Progenitor cell of endocrine pancreas (in vitro differentiated cells): ENCODE measurements at places on chromosomes 6 and 20. TPM values are rescaled to one million over a fixed set of nuclear protein-coding genes. Genes with fewer than 3 reads are reported as not detected.

RAET1L gene
- not detected in 2 replicates for total RNA-seq

SLC17A2 gene
- total RNA-seq, result not detected in 2 replicates

PERP gene
- 68.3 and 75.3 TPM in 2 replicates for total RNA-seq

C6orf163 gene
- total RNA-seq, result 5.7 and 7.1 TPM in 2 replicates

WFDC9 gene
- total RNA-seq, result not detected in 2 replicates

TREM2 gene
- not detected in 2 replicates for total RNA-seq

HLA-DRB5 gene
- total RNA-seq, result 0.60 and 0.71 TPM in 2 replicates

DNA sequence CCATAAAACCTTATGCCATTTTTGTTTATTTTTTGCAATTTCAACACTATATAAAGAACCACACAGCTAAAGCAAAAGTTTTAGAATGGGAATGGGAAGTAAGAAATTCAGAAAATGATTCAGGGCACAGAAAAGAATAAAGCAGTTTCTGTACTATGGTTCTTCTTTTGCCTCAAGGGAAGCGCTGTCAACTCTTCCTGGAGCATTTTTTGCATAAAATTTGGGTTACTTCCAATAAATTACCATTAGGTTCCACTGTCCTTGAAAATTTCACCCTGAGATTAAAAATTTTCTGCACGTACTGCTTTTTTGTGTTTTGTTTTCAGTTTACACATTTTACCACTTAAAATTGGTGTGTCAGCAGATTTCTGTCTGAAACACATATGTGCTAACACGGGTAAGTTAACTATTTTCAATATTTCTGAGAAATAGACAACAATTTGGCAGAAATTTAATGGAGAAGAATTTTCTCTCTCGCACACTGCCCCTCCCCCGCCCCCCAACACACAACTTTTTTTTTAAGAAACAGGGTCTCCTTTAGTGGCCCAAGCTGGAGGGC is 79.6 kb downstream of the ADAT2 start:
- no peak for DNase-seq
- H3K4me3 ChIP-seq, result no peak overlapping the region
- H3K27me3 ChIP-seq, result no peaks in the 10 kb centered on the region

DNA sequence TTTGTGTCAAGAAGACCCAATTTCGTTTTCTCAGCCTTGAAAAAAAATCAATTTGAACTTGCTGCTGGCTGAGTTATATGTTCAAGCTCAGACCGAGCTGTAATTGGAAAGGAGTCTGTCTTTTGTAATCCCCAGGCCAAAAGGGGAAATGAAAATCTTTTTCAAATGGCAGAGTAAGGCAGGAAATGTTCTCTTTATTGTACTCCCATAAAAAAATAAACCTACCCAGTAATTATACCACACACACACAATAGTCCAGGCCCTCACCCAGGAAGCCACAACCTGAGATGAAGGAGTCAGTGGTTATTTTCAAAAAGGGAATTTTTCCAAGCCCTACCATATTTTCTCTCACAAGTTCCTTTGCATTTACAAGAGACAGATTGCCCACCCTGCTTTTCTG is 45.3 kb downstream of the CLIC5 start:
- peaks cover 5% of the 10 kb centered on the region for H3K4me1 ChIP-seq
- H3K27me3 ChIP-seq, result no peaks in the 10 kb centered on the region
- peaks cover 6% of the 10 kb centered on the region for H3K36me3 ChIP-seq
- no peak overlapping the region for H3K27ac ChIP-seq

GRCh38 chr6:34859951-34860350 is 27.9 kb downstream of the TAF11 start:
- H3K27me3 ChIP-seq, result no peaks in the 10 kb centered on the region
- no peak for DNase-seq
- H3K4me3 ChIP-seq, result no peak overlapping the region
- H3K36me3 ChIP-seq, result peaks cover 29% of the 10 kb centered on the region
- no peaks in the 10 kb centered on the region for H3K4me1 ChIP-seq

DNA sequence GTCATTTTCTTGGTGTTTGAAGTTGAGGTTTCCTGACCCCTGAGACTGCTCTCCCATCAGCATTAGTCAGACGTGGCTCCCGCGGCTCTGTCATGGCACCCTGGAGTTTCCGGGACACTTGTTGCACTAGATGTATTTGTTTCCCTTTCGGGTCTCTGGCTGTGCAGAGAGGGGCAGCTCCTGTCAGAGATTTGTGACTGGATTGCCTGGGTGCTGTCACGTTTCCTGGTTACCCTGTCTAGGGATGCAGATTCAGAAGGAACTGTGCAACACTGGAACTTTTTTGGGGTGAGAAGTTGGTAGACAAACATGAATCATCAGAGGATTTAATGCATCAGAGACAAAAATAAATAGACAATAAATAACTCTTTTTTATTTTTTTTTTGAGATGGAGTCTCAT is 431.8 kb upstream of the MAN1A1 start:
- no peaks in the 10 kb centered on the region for H3K27me3 ChIP-seq
- no peak overlapping the region for H3K4me3 ChIP-seq
- no peaks in the 10 kb centered on the region for H3K4me1 ChIP-seq

DNA sequence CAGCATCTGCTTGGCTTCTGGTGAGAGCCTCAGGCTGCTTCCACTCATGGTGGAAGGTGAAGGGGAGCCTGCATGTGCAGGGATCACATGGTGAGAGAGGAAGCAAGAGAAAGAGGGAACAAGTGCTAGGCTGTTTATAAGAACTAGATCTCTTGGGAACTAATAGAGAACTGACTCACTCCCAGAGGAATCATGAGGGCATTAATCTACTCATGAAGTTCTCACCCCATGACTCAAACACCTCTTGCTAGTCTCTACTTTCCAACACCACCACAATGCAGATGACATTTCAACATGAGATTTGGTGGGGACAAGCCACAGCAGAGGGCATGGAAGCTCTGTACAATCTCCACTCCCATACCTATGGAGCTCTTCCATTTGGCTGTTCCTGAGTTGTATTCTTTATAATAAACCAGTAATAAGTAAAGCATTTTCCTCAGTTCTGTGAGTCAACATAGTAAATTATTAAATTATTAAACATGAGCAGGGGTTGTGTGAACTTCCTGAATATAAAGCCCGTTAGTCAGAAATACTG is 524.1 kb upstream of the NRSN1 start:
- H3K27ac ChIP-seq, result no peak overlapping the region
- H3K36me3 ChIP-seq, result peaks cover 2% of the 10 kb centered on the region
- H3K4me3 ChIP-seq, result no peak overlapping the region
- H3K27me3 ChIP-seq, result no peaks in the 10 kb centered on the region
- DNase-seq, result no peak

DNA sequence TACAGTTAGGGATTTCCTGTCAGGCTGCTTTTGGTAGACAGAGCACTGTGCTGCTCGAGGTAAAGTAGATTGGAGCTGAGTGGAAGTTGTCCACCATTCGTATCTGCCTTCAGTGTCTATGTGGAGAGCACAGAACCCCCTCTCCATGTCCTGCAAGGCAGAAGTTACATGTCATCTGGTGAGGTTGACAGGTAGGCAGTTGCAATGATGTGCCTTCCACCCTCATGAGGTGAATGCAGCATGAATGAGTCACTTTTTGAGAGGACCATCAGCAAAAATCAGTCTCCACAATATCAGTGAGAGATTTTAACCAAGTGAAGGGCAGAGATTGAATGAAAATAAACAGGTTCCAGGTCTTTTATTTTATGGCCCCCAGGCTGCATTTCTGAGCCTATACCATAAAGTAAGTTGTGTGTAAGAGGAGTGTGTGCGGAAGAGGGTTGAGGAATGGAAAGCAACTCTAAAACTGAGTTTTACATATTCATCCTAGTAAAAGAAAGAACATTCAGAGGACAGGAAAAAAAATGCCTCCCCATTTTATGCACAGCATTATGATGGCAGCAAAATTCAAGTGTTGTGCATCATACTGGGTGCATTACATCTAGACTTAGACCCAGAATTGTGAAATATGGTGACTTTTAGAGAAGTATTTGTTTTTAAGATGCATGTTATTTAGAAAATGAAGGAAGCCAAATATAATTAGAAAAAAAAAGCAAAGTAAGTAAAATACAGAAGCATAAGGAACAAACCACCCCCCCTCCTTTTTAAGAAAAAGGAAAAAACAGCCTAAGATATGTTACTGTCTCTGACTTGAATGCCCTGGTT is 15.8 kb downstream of the TRAPPC3L start:
- no peak for DNase-seq
- no peaks in the 10 kb centered on the region for H3K36me3 ChIP-seq
- peaks cover 3% of the 10 kb centered on the region for H3K27me3 ChIP-seq

DNA sequence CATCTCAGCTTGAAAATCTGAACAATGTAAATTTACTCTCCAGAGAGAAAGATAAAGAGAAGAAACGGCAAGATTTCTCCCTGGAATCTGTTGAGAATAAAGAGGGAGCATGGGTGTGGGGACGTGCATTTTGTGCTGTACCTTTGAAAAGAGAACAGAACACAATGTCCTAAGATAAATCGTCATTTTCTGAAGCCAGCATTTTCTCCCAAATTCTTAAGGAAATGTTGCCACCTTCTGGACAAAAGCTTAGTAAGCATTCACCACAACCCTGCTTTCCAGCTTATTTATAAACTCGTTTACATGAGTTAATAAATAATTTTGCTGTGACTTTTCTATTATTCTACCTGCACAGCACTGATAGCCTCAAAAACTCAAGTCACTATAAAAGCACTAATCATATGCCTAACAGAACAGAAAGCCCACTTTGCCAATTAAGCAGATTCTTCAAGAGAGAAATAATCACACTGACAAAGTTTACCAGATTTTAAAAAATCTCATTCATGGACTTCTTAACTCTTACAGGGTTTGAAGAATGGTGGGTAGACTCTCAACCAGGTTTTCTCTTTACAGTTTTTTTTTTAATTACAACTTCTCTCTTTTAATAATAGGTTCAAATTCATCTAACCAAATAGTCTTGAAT is 155.8 kb downstream of the MBOAT1 start:
- peaks cover 4% of the 10 kb centered on the region for H3K27me3 ChIP-seq
- no peaks in the 10 kb centered on the region for H3K36me3 ChIP-seq
- peak overlapping the region; percentile 31 for H3K27ac ChIP-seq
- H3K4me1 ChIP-seq, result peaks cover 10% of the 10 kb centered on the region
- no peak overlapping the region for H3K4me3 ChIP-seq

DNA sequence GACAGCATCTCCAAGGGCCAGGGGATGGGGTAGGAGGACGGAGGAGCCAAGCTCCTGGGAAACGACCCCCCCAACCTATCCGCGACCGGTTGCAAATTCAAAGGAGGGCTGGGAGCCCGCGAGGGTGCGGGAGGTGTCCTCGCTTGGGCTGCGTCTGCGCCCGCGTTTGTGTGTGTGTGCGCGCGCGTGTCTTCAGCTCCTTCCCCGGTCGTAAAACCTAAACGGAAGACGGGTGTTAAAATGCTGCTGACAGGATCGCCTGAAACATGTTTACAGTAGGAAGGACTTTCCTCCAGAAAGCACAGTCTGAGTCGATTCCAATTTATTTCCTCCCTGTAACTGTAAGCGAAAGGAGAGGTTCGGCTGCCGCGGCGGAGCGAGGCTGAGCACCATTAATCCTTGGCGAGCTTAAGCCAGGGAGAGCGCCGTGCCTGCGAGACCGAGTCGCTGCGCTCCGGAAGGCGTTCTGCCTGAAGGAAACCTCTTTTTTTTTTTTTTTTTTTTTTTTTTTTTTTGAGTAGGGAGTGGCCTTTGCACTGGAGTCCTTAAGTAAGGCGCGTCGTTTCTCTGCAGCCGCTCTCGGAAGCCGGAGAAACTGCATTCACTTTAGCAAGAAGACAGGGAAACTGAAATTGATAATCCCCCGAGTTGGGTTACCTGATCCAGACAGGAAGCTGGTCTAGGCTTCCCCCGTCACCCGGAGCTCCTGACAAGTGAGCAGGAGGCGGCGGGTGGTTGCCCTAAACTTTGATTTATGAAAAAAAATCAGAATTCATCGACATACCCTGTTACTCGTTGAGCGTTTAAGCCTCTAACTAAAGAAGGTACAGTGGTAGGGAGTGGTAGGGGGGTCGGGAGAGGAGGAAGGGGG is 4.8 kb upstream of the SOX4 start:
- H3K27ac ChIP-seq, result peak overlapping the region; percentile 99
- no peaks in the 10 kb centered on the region for H3K27me3 ChIP-seq
- peak; percentile 30 for DNase-seq
- peaks cover 14% of the 10 kb centered on the region for H3K4me1 ChIP-seq
- peak overlapping the region; percentile 83 for H3K4me3 ChIP-seq
- H3K36me3 ChIP-seq, result peaks cover 4% of the 10 kb centered on the region

DNA sequence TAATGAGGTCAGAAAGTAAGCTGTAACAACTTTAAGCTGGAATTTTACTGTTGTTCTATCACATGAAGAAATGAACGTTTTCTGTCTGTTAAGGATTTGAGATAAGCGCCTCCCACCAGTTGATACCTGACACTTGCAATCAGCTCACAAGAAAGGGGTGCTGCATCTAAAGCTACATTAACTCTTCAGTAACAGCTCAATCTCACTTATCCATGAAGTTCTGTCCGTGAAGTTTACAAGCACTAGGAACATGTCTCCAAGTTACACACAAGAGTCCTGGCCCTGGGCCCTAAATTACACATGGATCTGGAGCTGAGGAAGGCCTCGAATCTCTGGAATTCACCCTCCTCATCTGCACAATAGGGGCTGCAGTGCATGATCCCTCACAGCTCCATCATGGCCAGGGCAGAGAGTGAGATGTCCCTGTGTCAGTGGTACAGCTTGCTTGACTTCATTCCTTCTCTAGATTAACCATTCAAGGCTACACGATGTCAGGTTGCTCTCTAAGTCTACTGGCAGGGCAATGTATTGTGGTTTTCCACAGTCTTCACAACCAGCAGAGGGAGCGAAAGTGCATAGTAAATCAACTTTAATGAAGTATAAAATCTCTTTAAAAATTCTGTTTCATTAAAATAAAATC is 182.4 kb upstream of the MCHR2 start:
- no peaks in the 10 kb centered on the region for H3K36me3 ChIP-seq
- no peaks in the 10 kb centered on the region for H3K27me3 ChIP-seq
- peaks cover 23% of the 10 kb centered on the region for H3K4me1 ChIP-seq
- DNase-seq, result no peak
- H3K27ac ChIP-seq, result no peak overlapping the region

GRCh38 chr6:110322874-110323242 is 35.3 kb downstream of the METTL24 start:
- peak overlapping the region; percentile 24 for H3K4me3 ChIP-seq
- H3K4me1 ChIP-seq, result peaks cover 51% of the 10 kb centered on the region
- H3K27me3 ChIP-seq, result peaks cover 12% of the 10 kb centered on the region
- DNase-seq, result no peak
- peak overlapping the region; percentile 83 for H3K27ac ChIP-seq
- H3K36me3 ChIP-seq, result peaks cover 4% of the 10 kb centered on the region

DNA sequence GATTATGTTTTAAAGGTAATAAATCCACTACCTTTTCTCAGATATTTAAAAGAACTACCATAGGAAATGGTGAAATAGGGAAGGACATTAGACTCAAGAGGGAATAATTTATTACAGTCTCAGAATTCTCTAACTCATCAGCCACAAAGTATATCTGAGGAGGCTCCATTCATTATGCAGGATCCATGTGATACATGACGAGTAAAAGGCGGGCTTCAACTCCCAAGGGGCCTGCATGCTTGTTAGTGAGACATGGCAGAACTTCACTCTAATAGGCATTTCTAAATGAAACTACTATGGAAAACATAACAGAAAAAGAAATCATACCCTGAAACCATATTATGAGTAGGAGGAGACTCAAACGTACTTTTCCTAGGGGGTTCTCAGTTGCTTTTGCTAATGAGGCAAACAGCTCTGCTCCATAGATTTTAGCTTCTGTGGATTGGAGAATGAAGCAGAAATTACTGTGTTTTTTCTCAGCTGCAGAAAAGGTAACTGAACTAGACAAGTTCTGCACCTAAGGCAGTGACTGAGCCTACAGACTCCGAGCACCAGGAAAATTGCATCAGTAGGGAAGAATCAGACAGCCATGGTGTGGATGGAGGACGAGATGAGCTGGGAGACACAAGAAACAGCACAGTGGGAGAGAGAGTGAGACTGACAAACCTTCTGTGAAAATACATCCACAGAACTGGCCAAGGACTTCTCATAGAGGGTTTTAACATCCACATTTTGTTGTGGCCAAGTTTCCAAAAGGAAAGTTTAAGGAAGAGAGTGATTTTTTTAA is 254.6 kb upstream of the PRDM1 start:
- H3K4me3 ChIP-seq, result no peak overlapping the region
- no peaks in the 10 kb centered on the region for H3K4me1 ChIP-seq
- no peaks in the 10 kb centered on the region for H3K36me3 ChIP-seq
- H3K27ac ChIP-seq, result no peak overlapping the region
- no peak for DNase-seq
